ENCODE measurements at places on chromosomes 1 and 21.

GRCh38 chr1:202133001-202133400 is 10.3 kb downstream of the GPR37L1 start:
- no peak for DNase-seq

DNA sequence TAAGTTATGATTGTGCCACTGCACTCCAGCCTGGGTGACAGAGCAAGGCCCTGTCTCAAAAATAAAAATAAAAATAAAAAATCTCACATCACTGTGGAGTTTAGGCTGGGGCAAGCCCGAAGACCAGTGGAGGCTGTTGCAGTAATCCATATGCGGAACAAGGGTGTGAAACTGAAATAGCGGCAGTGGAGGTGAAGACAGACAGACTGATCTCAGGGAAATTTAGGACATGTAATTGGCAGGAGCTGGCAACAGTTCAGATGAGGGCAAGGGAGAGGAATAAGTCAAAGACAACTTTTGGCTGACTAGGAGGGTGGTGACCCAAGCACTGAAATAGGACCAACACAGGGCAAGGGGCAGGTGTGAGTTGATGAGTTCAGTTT is 8.4 kb downstream of the ARMH1 start:
- no peak for DNase-seq

DNA sequence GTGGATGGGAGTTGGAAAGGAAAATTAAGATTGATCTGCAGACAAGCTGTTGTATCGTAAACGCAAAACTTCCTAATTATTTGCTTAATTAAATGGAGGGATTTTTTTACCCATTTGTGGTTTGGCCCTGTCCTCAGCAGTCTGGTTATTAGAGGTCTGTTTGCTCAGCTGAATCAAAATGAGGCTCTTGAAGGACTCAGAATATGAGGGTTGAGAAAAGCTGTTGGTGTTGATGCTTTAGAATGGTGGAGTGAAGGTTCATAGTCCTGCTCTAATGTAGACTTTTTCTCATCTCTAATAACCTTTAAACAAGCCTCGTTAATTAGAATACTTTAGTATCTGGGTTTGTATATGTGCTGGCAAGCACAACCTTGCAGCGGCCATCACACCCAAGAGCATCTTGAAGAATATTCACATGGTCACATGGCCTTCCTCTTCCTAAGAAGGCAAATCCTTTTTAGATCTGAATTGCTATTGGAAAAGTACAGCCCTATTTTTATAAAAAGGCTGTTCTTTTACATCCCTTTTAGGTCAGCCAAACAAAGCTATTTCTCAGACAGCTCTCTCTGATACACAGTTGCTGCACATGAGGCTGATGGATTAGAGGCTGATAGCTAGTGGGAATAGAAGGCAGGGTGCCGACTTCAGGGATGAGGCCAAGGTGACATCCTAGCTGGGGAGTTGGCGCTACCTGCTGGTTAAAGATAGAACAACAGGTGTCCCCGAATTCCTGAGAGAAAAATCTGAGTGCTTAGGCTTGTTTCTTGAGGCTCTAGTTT is 53.8 kb downstream of the MACF1 start:
- no peak for DNase-seq

GRCh38 chr1:1371746-1372711 is 3.0 kb downstream of the AURKAIP1 start:
- peak; percentile 58 for DNase-seq

- no peak for DNase-seq
Observed at GRCh38 chr1:112501810-112502641, 6.7 kb upstream of the WNT2B start.

GRCh38 chr1:113940365-113941244 is 11.5 kb downstream of the HIPK1 start:
- no peak for DNase-seq

DNA sequence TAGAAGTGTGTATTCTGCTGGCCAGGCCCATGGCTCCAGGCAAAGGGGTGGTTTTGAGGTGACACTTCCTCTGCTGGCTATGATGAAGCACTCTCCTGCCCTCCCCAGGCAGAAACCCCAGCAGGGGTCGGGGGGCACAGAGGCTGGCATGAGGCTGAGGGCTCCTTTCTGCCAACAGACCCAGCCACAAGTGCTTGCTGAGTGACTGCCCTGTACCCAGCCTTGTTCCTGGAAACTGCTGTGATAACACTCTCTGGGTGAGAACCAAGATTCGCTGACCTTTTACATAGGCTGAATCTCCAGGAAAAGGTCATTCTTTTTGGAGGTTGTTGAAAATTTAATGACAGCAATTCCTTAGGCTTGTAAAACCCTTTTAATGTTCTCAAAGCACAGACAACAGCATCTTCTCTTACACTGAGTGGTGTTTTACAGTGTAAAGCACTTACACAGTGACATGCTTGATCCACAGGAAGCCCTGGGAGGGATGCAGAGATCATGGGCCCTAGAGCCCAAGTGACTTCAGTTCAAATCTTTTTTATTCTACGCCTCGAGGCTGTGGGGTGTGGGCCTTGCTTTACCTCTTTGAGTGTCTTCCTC is 155.5 kb upstream of the FGGY start:
- no peak for DNase-seq

DNA sequence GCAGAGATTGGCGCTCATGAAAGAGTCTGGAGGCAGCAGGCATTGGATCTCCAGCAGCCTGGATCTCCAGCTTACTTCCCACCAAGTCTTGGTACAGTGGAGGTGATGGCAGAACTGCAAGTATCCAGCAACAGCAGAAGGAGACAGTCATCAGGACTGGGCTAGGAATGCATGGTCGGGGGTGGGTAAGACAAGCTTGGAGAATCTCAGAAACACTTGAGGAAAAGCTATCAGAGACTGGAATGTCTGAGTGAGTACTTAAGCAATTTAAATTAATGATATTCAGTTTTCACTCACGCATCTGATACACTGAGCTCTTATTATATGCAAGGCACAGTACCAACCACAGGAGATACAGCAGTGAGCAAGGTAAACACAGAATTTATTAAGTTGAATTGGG is 9.8 kb downstream of the TMEM35B start:
- DNase-seq, result no peak

DNA sequence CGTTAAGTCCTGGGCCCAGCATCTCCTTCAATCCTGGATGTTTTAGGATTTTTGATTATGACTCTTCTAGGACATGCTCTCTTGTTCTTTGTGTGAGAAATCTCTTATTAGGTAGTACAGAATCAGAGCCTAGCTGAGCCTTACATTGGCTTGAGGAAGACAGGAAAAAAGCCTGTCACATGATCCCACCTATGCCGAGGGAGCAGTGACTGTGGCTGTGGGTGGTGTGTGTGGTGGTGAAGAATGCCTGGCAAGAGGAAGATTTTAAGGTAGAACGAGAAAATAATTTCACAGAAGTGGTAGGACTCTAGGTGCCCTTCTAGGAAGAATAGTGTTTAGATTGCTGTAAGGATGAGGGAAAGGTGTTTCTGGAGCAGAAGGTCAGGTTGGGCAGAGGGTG is 449.5 kb upstream of the PROX1 start:
- DNase-seq, result no peak

- no peak for DNase-seq
Observed at GRCh38 chr1:205430696-205431305, 8.9 kb upstream of the LEMD1 start.

DNA sequence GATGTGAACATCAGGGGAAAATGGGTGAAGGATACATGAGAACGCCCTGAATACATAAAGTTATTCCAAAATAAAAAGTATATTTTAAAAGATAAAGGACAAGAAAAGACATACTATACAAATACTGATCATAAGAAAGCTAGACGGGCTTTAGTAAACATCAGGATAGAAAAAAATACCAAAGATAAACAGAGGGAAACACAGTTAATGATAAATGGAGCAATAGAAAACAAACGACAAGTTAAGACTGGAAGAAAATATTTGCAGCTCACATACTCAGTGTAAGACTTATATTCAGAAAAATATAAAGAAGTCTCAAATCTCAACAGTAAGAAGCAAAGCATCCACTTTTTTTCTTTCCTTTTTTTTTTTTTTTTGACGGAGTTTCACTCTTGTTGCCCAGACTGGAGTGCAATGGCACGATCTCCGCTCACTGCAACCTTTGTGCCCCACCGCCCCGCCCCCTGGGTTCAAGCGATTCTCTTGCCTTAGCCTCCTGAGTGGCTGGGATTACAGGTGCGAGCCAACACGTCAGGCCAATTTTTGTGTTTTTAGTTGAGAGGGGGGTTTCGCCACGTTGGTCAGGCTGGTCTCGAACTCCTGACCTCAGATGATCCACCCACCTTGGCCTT is 94.8 kb downstream of the OMA1 start:
- no peak for DNase-seq

- DNase-seq, result peak; percentile 74
Observed at GRCh38 chr1:209884665-209885117, 53.3 kb upstream of the SYT14 start.

GRCh38 chr1:45059829-45060228 is 47.8 kb downstream of the UROD start:
- DNase-seq, result no peak

- no peak for DNase-seq
Observed at GRCh38 chr1:41540886-41541591, 56.6 kb upstream of the EDN2 start.

GRCh38 chr1:33281554-33282303 is 25.4 kb downstream of the ZNF362 start:
- no peak for DNase-seq

DNA sequence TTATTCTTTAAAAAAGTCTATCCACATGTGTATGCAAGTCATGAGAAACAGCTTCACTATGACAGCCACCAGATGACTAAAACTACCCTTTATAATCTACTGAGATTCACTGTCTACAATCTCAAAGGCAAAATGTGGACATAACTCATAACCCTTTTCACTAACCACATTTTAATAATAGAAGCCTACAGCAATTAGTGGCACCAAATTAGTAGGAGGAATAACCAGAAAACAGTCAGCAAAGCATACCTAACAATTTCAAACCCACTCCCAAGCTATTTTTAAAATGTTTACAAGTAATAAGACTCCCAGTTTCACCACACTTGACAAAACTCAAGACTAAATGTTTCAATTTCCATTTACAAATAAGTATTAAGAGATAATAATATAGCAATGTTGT is 442.9 kb downstream of the PTPRC start:
- DNase-seq, result no peak

DNA sequence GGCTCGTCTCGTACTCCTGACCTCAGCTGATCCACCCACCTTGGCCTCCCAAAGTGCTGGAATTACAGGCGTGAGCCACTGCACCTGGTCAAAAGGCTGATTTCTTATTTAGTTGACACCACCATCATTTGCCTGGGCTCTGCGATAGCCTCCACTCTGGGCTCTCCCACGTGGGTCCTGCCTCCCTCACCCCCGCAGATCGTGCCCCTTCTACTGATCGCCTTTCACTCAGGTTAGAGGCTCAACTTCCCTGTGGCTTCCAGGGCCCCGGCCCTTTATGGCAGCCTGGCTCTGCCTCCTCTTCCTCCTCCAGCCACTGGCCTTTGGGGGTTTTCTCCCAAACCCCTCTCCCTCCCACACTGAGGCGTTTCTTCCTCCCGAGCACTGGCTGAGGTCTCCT is 2.5 kb upstream of the MFAP2 start:
- no peak for DNase-seq

GRCh38 chr1:17579951-17580939 is 40.7 kb downstream of the ARHGEF10L start:
- DNase-seq, result no peak

DNA sequence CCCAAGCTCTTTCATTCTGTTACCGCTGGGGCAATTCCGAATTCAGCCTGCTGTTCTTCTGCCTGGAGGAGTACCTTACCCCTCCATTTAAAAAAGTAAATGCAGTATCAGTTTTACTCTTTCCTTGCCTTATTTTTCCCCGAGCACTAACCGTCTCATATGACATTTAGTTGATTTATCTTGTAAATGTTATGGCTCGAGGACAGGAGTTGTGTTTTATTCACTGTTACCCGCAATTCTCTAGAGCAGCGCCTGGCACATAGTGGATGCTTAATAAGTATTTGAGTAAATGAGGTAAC is 425 bp upstream of the TADA1 start:
- DNase-seq, result no peak

DNA sequence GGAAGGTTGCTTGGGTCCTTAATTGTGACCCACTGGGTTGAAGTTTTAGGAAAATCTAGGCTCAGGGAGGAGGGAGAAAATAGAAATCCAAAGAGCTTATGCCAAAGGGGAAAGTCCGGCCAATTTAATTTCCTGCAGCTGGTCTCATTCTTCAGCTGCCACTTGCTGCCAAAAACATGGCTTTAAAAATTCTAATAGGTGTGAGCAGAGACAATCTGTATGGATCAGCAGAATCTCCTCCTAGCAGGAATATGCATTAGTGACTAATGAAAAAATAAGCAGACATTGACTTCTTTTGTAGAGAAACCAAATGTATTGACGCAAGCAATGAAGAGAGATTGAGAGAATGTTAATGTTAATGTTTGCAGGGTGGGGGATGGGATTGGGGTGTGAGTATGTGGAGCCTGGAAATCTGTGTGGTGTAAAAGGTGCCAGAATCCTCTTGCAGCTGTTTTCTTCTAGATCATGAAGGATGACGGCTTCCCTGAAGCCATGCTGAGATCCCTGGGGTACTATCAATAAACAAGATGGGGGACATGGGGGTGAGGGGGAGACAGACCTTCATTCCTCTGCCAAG is 35.3 kb downstream of the VWA5B1 start:
- DNase-seq, result no peak

DNA sequence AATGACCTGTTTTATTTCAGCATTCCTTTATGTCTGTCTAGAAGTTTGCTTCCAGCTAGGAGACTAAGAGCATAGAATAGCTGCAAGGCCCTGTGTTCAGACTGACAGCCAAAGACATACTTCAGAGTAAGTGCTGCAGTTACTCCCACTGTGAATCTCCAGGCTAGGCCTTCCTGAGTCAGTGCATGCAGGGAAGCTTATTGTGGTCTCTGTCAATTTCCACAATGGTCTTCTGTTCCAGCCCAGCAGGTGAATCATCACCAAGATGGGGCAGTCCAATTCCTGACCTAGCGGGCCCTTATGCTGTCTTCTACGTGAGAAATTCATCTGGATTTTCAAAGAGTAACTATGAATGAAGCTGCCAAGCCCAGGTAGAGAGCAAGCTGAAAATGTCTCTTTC is 146.3 kb upstream of the C8B start:
- DNase-seq, result no peak

- no peak for DNase-seq
Observed at GRCh38 chr1:223374064-223374610, 10.2 kb upstream of the SUSD4 start.

- DNase-seq, result no peak
Observed at GRCh38 chr1:199799116-199799515, 228.4 kb upstream of the NR5A2 start.

DNA sequence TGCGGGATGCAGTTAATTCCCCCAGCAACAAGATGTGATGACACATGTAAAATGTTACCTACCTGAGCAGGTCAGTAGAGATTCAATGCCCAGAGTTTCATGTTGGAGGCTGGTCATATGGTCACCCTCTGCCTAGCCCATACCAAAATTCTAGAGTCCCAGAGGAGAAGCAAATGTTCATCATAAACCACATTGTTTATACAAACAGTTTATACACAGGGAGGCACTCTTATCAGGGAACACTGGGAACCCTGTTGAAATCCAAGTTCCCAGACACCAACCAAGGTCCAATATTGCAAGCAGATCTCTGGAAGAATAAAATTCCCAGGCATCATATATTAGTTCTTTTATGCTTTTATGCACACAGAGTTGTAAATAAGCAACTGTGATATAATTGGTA is 10.5 kb downstream of the HAO2 start:
- no peak for DNase-seq

Data from NK-92 treated with Interleukin-12 subunit alpha and Interleukin-12 subunit beta, amount 100 ng/mL, for 24 hours (cell line).